ENCODE measurements at places on chromosomes 11 and 22. TPM values are rescaled to one million over a fixed set of nuclear protein-coding genes. Genes with fewer than 3 reads are reported as not detected.

MAPK8IP1 gene
- 0.91 TPM for total RNA-seq

RFPL2 gene
- not detected for total RNA-seq

TTC28 gene
- total RNA-seq: 0.72 TPM

P2RX6 gene
- 0.40 TPM for total RNA-seq

MUC2 gene
- total RNA-seq: not detected

KCNE3 gene
- not detected for total RNA-seq

PGA3 gene
- not detected for total RNA-seq

VWCE gene
- total RNA-seq: 11.9 TPM

SMC1B gene
- total RNA-seq: 0.55 TPM

PRRG4 gene
- total RNA-seq: 0.67 TPM

HPS5 gene
- total RNA-seq: 16.1 TPM

NXPE4 gene
- not detected for total RNA-seq

DDTL gene
- total RNA-seq: not detected

PHF21B gene
- 0.53 TPM for total RNA-seq

HBB gene
- not detected for total RNA-seq

OR6A2 gene
- 0.06 TPM for total RNA-seq

SLC16A8 gene
- total RNA-seq: 0.10 TPM

C11orf86 gene
- not detected for total RNA-seq

NFAM1 gene
- total RNA-seq: 0.10 TPM

MYO18B gene
- total RNA-seq: 0.57 TPM

OTOG gene
- not detected for total RNA-seq
